H7 (cell line): ENCODE measurements at places on chromosomes 16 and 17.

GRCh38 chr17:16935786-16936185 is 36.1 kb downstream of the TNFRSF13B start:
- DNase-seq = peak; percentile 19

DNA sequence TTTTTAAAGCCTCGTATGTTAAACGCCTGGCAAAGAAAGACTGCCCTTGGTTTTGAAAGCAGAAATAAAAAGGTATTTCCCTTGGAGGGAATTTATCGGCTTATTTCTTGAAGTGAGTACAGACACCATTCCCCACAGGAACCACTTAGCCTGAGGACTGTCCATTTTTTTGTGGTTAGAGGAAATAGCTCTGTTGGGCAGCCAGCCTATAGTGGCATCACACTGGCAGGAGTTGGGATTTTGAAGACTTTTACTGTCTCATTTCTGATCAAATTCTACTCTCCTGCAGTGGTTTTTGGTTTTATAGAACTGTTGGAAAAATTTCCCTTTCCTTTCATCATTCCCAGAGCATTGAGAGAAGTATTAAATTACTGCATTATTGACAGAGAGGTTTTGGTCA is 34.1 kb upstream of the CDC6 start:
- DNase-seq = no peak

GRCh38 chr17:57438066-57438731 is 181.9 kb downstream of the MSI2 start:
- peak; percentile 21 for DNase-seq

DNA sequence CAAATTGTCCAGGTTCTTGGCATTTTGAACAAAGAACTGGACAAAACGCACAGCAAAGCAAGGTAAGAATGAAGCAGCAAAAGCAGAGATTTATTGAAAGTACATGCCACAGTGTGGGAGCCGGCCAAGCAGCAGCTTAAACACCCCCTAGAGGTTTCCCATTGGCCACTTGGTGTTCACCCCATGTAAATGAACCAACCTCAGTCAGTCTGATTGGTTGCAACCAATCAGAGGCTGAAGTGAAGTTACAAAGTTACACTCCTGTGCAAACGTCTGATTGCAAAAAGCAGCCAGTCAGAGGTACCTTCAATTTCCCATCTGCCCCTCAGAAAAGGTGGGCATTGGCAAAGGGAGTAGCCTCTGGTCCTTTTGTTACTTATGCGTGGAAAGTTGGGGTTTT is 8.8 kb upstream of the ZNF263 start:
- DNase-seq = no peak
